ENCODE measurements at places on chromosomes 16 and 17.

DNA sequence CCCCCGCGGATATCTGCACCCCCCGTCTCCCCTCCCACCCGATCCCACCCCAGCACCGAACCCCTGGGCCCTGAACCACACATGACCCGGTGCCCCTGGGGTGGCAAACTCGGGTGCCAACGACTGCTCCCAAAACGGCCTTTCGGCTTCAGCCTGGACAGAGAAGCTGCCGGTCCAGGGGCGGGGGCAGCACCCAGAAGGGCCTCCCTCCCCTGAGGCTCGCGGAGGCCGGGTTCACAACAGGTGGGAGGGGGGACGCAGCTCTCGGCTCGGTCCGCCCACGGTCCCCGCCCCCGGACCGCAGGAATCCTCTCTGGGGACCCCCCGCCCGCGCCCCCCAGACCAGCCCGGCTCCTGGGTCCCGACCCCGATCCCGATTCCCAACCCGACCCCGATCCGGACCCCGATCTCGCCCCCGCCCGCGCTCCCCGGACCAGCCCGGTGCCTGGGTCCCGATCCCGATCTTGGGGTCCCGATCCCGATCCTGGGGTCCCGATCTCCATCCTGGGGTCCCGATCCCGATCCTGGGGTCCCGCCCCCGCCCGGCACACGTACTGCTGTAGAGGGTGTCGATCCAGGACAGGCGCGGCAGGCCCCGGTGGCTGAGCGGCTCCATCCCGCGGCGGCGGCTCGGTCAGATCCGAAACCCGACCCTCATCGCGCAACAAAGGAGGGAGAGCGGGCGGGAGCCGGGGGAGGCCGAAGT, 516 bp downstream of the ABR start:
- DNase-seq, result no peak

DNA sequence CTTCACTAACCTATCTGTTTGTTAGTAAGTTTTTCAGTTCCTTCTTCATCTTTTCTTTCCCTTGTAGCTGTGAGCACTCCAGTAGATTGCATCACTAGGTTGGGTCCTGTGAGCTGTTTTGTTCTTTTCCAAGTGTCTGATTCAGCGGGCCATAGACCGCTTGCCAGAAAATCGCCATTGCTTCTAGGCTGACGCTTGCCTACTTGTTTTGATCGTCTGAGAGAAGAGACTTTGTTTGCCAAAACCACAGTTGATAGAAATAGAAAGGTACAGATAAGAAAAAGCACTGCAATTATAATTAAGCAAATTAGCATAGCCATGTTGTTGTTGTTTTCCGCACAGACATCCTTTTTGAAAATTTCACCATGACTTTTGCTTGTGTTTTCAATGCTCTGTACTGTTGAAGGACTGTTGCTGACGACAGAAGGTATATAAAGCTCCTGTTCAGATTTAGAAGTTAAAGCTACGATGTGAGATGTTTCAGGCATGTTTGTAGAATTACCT, 3.1 kb downstream of the EVI2A start:
- no peak for DNase-seq

DNA sequence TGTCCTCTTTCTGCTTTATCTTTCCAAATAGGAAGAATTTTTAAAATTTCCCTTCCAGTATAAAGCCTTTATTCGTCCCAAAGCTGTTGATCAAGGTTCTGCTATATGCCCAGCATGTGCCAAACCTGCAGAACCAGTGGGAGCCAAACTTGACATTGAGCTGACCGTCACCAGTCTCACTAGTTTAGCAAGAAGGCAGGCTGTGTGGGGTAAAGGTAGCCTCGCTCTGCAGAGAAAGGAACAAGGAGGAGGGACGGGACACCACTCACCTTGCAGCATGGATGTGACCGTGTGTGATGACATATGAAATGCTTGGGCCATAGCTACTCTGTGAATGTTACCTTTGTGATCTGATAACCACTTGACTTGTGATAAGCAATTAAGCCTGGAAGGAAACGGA, 392.2 kb downstream of the CPPED1 start:
- DNase-seq, result no peak

GRCh38 chr16:55255733-55256282, 68.2 kb upstream of the IRX6 start:
- no peak for DNase-seq

DNA sequence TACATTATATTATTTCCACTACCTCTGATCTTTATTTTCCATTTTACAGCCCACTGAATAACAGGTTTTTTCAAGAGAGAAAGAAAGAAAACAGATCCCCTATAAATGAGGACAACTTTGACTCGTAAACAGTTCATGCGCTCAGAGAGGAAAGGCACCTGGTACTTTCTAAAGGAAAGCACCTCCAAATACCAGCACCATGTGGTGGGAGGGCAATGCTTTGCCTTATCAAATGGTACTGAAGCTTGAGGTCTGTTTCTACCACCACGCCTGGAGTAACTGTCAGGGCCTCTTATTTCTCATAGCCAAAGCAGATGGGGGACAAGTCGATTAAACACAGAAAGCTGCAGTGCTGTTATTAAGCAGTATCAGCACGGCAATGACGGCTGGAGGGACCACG, 510.3 kb upstream of the ZFHX3 start:
- no peak for DNase-seq
